ENCODE measurements at places on chromosomes 1 and 21.

DNA sequence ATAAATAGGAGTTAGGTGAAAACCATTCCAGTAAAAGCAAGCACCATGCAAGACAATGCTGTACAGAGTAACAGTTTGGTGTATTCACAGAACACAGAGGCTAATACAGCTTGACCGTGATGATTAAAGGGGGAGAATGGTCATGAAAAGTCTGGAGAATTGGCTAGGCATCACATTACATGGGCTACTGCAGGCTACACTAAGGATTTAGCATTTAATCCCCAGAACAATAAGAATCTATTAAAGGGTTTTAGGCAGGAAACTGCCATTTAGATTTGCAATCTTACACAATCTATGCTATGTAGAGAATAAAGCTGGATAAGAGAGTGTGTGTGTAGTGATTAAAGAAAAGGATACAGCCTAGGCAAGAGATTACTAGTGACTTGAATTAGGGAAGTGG, 30.6 kb downstream of the HFM1 start:
- no peak for DNase-seq

DNA sequence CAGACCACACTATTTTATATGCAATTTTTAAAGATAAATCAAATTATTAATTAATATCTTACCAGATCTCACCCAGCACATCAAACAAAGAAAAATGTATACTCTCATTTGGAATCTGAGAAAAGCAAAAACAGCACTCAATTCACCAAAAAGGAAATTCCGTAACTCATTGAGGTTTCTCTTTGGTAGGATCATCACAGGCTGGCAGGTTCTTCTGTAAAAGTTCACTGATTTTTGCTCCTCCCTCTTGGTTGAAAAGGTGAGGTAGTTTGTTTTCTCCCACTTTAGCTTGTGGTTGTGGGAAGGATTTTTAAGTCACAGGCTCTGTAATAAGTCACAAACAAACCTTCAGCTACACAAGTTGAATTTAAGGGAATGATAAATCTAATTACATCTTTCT, at the start of gene LIPI:
LIPI (minus strand) TSS at position 218 of the 400 bp plus-strand sequence; CDS start at position 108, 110 bp downstream.
- no peak for DNase-seq

DNA sequence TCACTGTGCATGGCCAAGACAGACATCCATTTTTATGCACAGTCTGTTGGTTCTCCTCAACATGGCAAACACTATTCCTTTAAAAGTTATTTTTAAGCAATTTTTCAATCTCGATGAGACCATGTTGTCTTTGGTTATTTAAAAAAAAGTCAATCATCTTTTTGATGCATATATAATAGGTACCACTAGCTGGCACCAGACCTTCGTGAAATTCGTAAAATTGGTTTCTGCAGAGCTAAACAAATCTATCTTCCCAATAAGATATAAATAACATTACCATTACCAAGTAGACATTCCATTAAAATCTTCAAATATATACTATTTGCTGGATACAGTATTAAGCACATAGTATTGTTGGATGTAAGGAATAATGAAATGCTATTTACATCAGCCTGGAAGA, 220.0 kb upstream of the GREM2 start:
- no peak for DNase-seq

DNA sequence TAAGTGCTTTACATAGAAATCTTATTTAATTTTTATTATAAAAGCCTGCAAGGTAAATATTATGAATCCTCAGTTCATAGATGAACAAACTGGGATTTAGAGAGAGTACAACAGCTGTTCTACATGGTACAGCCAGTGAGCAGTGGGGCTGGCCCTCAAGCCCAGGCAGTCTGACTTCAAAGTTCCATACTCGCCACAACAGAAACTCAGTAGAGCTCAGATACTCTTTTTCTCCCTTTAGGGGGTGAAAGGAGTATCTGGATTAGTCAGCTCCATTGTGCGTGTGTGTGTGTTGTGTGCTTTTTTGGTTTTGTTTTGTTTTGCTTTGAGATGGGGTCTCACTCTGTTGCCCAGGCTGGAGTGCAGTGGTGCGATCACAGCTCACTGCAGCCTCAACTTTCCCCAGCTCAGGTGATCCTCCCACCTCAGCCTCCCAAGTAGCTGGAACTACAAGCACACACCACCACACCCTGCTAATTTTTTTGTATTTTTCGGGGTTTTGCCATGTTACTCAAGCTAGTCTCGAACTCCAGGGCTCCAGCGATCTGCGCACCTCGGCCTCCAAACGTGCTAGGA, 378.5 kb downstream of the SMYD3 start:
- DNase-seq: no peak

- no peak for DNase-seq
Measured at GRCh38 chr1:110307239-110307974, 31.8 kb upstream of the RBM15 start.

GRCh38 chr1:14899686-14900085, 253.9 kb upstream of the TMEM51 start:
- DNase-seq: no peak

- DNase-seq: no peak
Measured at GRCh38 chr1:100538913-100539835, 1.2 kb downstream of the GPR88 start.

Measured in amygdala (tissue), 56 donors.